ENCODE measurements at places on chromosomes 5 and 9. TPM values are rescaled to one million over a fixed set of nuclear protein-coding genes. Genes with fewer than 3 reads are reported as not detected.
A peak's percentile ranks its signal among the peaks of the same experiment; 100 is the strongest.

- DNase-seq, result peak; percentile 21
Measured at GRCh38 chr9:25964239-25964638, 286.0 kb upstream of the TUSC1 start.

GRCh38 chr5:168390491-168390890 is 95.8 kb upstream of the RARS1 start:
- DNase-seq, result no peak

- DNase-seq, result no peak
Measured at GRCh38 chr5:78639791-78640190, 8.8 kb downstream of the LHFPL2 start.

DNA sequence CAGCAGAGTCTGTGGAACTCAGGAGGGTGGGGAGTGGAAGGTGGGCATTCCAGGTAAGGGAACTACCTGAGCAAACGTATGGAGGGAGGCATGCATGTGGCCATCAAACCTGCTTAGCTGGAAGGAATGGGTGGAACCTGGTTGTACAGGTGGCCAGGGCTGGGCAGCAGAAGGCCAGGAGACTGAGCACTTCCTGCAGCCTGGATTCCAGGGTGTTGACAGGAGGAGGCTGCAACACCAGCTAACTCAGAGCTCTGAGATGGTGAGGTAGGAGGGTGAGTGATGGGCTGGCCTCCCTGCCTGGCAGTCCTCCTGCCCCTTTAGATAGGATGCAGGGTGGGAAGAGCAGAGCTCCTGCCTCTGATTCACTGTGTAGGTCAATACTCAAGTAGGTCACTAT is 92.5 kb upstream of the CPEB4 start:
- no peak for DNase-seq

DNA sequence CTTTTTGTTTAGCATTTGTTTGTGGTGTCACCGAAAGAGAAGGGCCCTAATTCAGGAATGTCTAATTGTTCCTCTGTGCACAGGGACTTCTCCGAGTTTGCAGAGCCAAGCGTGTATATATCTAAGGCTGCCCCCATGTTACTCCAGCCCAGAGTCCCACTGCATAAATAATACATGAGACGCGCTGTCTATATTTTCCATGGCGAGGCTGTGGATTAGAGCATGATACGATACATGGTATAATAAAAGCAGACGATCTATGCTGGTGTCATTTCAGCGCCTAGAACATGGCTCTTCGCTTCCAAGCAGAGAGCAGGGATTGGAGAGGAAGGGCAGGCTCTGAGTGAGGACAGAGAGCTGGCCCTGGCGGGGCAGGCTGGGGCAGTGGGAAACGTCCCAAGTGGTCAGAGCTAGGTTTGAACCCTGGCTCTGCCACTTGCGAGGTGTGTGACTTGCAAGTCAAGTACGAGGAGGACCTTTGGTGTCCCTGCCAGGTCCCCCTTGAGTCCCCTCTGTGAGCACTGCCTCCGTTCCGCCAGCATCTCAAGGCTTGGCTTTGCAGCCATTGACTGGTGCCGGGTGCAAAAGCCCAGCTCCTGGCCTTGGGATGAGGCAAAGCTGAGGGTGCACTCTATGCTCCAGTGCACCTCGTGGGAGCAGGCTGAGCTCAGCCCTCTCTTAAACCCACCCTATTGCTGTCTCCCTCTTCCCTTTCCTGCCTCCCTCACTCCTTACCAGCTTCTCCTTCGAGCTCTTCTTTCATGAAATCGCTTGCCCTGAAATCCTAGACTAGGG is 29.2 kb upstream of the LAMC3 start:
- no peak for DNase-seq

DNA sequence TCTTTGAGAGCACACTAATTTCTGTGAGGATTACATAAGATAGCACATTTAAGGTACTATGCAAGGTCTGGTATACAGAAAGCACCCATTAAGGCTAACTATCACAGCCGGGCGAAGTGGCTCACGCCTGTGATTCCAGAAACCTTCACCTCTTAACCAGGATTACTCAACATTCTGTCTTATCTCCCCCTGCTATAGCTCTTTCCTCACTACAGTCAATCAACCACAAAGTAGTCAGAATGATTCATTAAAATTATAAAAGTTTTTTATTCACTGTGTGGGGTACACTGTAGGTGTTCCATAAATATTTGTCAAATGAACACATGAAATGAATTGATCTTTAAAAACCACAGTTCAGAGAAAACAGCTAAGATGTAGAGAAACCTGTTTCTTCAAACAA is 48.7 kb downstream of the CHD1 start:
- DNase-seq, result no peak

- no peak for DNase-seq
Measured at GRCh38 chr5:97455996-97456395, 272.9 kb upstream of the RIOK2 start.

- no peak for DNase-seq
Measured at GRCh38 chr9:81363916-81364480, 325.3 kb downstream of the TLE1 start.

DNA sequence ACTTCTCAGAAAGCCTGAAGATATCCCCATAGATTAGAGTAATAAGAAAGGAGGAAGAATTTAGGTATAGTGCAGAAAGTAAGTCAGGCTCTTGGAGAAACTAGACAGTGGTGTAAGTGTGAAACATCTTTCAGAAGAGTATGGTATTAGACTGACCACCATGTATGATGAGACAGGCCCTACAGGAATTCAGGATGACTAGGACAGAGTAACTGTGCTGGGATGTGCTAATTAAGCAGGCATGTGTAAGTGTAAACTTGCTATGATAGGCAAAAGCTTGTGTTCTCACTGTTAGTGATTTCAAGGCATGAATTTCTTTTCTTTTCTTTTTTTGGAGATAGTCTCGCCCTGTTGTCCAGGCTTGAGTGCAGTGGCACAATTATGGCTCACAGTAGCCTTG is 70.8 kb downstream of the RAB24 start:
- DNase-seq, result no peak

GRCh38 chr9:74846766-74847165 is 41.0 kb downstream of the TRPM6 start:
- DNase-seq, result no peak

- DNase-seq, result peak; percentile 68
Measured at GRCh38 chr9:21813575-21814473, 11.4 kb downstream of the MTAP start.

GRCh38 chr5:74642543-74642863 is 2.0 kb upstream of the ENC1 start:
- DNase-seq, result no peak

DNA sequence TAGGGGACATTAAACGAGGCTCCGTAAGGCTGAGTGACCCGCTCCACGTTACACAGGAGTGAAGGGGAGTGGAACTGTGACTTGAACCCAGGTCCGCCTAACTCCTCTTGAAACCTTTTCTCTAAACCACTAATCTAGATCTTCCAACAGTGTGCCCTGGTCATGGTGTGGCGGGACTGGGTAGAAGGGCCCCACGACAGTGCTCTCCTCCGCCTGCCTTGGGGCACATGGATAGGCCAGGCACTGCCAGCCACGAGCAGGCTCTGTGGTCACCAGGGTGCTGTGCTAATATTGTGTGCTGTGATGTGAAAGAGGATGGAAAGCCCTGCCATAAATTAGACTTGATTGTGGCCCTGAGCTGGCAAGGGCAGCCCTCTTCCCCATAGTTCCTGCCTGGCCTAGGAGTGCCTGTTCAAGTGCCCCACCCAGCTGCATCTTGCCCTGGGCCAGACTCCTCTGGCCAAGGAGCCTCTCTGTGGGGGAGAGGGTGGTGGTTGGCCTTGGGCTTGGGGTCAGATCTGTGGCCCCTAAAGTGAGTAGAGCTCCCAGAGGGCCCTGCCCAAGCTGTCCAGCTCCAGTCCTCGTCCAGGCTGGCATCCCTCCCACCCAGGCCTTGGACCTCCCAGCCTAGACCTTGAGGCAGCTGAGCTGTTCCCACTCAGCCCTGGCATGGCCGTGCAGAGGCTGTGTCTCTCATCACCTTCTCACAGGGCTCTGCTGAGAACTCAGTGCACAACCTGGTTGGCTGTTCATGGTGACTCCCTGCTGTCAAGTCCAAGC is 67.8 kb upstream of the TBC1D2 start:
- no peak for DNase-seq

GRCh38 chr9:127307802-127308201 is 43.2 kb downstream of the GARNL3 start:
- no peak for DNase-seq

Gene LIFR
- 12.7 TPM for polyA plus RNA-seq

Gene IFNK
- polyA plus RNA-seq, result not detected

Gene FUT7
- polyA plus RNA-seq, result not detected

Gene TYRP1
- polyA plus RNA-seq, result 0.38 TPM

Gene SPATA31E1
- polyA plus RNA-seq, result 0.02 TPM

Gene WNT8A
- polyA plus RNA-seq, result not detected

Gene GRAMD2B
- 9.4 TPM for polyA plus RNA-seq

Gene SCAI
- 11.9 TPM for polyA plus RNA-seq

Gene PCDHGA1
- polyA plus RNA-seq, result 2.2 TPM

Gene NRG2
- 0.02 TPM for polyA plus RNA-seq

Gene BTNL3
- not detected for polyA plus RNA-seq

Data from AG04450 (cell line).